ENCODE measurements at places on chromosomes 1 and 21. TPM values are rescaled to one million over a fixed set of nuclear protein-coding genes. Genes with fewer than 3 reads are reported as not detected.

GRCh38 chr1:221740993-221741702, 741 bp downstream of the DUSP10 start:
- DNase-seq = peak; percentile 46

- no peak for DNase-seq
Observed at GRCh38 chr1:27126391-27126790, 28.5 kb downstream of the SLC9A1 start.

DNA sequence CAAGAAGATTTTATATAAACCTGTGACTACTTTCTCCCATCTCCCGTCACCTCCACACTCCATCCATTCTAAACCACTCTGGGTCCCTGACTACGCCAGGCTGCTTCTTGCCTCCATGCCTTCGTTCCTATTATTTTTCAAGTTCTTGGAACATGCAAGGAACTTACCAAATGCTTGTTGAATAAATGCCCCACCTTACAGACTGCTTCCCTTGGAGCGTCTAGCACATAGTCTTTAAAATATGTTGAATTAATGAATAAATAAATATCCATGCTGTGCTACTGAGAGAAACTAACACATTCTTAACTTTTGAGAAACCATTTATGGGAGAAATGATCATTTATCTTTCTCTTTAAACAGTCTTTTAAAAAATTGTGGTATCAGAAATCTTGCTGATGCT, 27.6 kb downstream of the VTCN1 start:
- no peak for DNase-seq

- DNase-seq = no peak
Observed at GRCh38 chr1:172054172-172054571, 212.9 kb downstream of the DNM3 start.

DCDC2B gene
- total RNA-seq = not detected

GPA33 gene
- total RNA-seq = not detected

HOOK1 gene
- not detected for total RNA-seq

GPR25 gene
- total RNA-seq = not detected

TCHH gene
- not detected for total RNA-seq

All from IMR-90 (cell line).